Dermis microvascular lymphatic vessel endothelial cell (primary cell): ENCODE measurements at places on chromosomes 5 and 9. TPM values are rescaled to one million over a fixed set of nuclear protein-coding genes. Genes with fewer than 3 reads are reported as not detected.

Gene PGM5
- 48.9 and 219 TPM in 2 replicates for total RNA-seq

Gene TMC1
- 0.25 and 0.26 TPM in 2 replicates for total RNA-seq

Gene PRRX2
- 0.13 and 1.2 TPM in 2 replicates for total RNA-seq

Gene PCDHB2
- 0.39 and 1.3 TPM in 2 replicates for total RNA-seq

Gene PNPLA7
- total RNA-seq: 0.39 and 1.1 TPM in 2 replicates

Gene GGTA1
- 4.9 and 13.4 TPM in 2 replicates for total RNA-seq

Gene CCL21
- 1.8 and 12.0 TPM in 2 replicates for total RNA-seq

Gene OLFML2A
- 1.9 and 2.3 TPM in 2 replicates for total RNA-seq

Gene TMOD1
- 1.7 and 2.1 TPM in 2 replicates for total RNA-seq

Gene ZNF484
- 7.7 and 8.5 TPM in 2 replicates for total RNA-seq

Gene FCN2
- total RNA-seq: not detected in 2 replicates

- DNase-seq: no peak
Measured at GRCh38 chr5:6547498-6547897, 85.3 kb downstream of the NSUN2 start.

DNA sequence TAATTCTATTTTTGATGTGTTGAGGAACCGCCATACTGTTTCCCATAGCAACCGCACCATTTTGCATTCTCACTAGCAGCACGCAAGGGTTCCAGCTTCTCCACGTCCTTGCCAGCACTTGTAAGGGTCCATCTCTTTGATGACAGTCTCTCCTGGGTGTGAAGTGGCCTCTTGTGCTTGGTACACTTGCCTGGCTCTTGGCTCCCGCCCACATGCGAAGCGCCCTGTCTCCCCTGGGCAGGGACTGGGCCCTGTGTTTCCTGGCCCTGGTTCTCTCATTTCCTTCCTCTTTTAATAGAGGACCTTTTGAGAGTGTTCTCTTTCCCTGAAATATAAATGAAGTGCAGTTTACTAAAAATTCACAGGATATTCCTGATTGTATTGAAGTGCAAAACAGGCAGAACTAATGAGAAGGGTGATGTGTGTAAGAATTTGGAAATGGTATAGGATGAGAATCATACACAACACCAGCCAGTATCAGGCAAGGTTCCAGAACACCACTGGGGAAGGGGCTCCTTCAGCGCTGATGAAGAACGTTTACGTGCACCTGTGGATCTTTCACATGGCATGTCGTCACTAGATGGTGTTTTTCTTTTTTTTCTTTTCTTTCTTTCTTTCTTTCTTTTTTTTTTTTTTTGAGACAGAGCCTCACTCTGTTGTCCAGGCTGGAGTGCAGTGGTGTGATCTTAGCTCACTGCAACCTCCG lies 73.0 kb downstream of the EHMT1 start:
- DNase-seq: no peak

DNA sequence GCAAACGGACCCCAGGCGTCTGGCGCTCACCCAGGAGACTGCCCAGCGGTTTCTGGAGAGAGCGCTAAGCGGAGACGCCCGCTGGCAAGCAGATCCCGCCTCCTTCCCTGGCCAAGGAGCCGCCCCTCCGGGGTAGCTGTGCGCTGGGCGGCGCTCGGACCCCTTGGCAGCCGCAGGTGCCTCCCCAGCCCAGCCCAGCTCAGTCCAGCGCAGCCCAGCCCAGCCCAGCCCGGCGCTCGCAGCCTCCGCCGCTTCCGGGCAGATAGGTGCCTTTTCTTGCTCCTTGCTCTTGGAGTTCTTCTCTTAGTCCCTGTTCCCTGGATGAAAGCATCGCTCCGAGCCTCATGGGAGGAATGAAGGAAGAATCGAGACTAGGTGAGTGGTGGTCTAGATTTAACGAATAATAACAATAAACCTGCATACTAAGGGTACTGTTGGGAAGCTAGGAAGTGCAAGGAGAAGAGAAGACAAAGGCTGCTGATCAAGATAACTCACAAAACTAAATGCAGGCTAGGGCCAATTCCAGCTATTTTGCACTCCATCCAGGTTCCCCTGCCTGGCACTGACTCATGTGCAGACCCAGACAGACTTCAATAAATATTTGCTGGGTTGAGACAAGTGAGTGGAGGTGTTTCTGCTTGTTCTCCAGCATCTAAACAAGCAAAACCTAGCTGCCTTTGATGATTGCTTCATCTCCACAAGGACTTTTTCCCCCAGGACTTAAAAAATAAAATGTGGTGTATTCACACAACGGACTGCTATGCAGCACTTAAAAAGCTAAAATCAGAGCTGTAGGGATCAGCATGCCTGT lies at the start of gene STK32A:
Gene STK32A, plus strand, starts transcription at position 202 of the 811 bp plus-strand sequence. CDS start 4,609 bp downstream, outside the sequence.
- peak; percentile 22 for DNase-seq

GRCh38 chr5:60829490-60830266 lies 14.4 kb downstream of the ELOVL7 start:
- DNase-seq: no peak

DNA sequence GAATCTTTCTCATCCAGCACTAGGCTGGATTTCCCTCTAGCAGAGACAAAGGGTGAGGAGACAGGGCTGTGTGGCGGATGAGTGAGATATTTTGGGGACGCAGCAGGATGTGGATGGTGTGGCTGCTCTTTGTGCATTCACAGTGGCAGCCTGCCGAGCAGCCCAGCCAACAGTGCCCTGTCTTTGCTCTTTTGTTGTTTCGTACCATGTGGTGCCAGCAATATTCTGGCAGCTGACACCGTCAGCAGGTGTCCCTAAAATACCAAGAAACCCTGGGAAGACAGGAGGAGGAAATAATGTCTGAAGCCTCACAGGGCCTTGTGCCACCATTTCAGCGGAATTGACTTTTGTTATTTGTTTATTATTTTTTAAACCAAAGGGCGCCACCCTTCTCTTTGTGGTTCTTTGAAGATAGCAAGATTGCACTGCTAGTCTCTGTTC lies 141.4 kb downstream of the CCDC192 start:
- no peak for DNase-seq

- no peak for DNase-seq
Measured at GRCh38 chr9:135139366-135139959, 52.0 kb downstream of the OLFM1 start.

- DNase-seq: no peak
Measured at GRCh38 chr5:93675460-93676450, 65.6 kb downstream of the POU5F2 start.

DNA sequence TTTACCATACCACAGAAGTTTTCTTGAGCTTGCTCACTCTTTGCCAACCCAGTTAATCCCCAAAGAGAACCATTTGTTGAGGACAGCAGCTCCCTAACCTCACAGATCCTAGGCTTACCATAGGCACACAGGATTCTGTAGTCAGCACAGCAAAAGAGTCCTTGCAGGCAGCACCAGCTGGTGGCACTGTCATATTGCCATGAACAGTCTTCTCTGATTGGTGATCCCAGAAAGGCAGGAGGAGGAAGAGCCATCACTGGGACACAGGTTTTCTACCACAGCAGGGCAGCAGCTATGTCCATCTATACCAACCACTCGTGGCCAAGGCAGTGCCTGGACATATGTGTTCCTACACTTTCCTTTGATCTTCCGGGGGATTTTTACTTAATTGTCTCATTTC lies 297.1 kb upstream of the CD180 start:
- DNase-seq: peak; percentile 0

- no peak for DNase-seq
Measured at GRCh38 chr5:89988129-89988810, 421.3 kb downstream of the CETN3 start.

DNA sequence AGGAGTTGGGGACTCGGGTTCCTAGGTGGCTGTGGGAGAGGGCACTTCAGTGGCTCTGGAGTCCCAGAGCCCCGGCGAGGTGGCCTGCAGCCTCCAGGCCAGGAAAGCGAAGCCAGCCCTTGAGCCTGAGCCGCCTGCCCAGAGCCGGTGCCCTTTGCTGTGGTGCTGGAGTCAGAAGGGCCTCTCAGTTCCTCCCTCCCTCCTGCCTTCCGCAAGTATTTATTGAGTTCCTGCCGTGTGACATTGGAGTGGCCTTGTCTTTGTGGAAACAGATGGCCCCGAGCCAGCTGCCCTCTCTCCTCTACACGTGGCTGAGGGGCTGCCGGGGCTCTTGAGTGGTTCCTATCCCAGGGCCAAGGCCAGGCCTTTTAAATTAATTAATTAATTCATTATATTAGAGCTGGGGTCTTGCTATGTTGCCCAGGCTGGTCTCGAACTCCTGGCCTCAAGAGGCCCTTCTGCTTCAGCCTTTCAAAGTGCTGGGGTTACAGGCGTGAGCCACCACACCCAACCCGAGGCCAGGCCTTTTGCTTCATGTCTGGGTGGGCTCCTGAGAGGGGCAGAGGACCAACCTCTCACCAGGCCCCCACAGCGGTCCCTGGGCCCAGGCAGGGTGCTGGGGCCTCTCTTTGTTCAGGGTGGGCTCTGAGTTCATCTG lies 45.6 kb upstream of the IER5L start:
- DNase-seq: no peak

- no peak for DNase-seq
Measured at GRCh38 chr5:177364159-177364962, 6.6 kb downstream of the RGS14 start.

DNA sequence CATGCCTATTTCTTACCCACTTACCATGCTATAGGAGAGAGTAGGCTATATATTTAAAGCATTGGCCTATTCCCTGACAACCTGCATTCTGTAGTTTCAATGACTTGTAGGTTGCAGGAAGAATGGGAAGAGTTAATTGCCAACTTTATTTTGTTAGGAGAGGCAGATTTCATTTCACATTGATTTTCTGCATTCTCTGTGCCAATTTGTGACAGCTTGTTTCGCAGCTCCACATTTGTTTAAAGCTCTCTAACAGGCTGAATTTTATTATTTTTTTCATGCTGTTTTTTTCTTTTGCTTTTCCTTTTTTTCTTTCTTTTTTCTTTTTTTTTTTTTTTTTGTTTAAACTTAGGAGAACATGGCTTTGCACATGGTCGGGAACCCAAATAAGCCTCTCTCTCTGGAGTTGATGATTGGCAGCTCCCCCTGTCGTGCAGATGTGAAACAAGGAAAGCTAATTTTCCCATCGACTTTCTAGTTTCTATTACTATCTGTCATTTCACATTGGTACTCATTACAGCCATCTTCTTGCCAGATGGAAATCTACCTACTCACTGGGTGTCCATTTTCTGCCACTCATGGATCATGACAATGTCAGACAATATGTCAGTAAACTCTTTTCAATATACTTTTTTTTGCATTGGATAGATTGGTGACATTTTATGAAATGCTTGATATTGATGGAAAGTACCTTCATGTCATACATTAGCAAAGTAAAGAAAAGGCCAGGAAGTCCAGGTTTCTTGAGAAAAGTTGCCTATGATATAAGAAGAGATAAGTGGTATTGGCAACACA lies 223.2 kb downstream of the KCTD16 start:
- DNase-seq: no peak

- no peak for DNase-seq
Measured at GRCh38 chr5:76468635-76469425, 65.7 kb downstream of the IQGAP2 start.

DNA sequence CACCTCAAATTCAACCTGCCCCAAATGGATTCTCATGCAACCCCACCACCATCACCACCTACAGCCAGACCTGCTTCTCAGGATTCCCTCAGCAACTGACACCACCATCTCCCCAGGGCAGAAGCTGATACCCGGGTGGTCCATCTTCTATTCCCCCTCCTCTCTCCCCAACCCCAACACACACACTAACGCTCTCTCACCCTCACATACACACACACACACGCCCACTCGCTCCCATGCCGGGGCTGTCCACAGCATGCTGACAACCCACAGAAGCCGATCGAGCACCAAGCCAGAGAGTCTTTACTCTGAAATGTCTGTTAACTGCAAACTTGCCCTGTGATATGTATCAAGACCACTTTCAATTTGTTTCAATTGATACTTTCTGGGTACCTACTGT lies 28.4 kb downstream of the B4GALT1 start:
- no peak for DNase-seq

GRCh38 chr5:164422400-164422799 lies 917.0 kb downstream of the MAT2B start:
- peak; percentile 37 for DNase-seq

DNA sequence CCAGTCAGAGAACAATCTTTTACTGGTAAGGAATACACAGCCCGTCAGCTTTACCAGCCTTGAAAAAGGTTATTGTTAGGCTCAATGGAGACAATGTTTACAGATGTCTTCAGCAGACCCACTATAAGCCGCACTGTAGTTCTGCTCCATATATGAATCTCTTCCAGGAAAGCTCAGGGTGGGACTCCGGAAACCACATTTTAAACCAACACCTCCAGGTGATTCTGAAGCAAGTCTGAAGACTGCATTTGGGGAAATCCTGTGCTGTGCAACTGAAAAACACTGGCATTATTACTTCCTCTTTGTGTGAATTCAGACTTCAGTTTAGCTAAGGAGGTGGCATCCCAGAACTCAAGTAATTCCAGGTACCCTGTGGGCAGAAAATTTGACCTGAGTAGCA lies 3.5 kb downstream of the GZMK start:
- no peak for DNase-seq

- no peak for DNase-seq
Measured at GRCh38 chr9:127458921-127459320, 7.6 kb downstream of the LRSAM1 start.

DNA sequence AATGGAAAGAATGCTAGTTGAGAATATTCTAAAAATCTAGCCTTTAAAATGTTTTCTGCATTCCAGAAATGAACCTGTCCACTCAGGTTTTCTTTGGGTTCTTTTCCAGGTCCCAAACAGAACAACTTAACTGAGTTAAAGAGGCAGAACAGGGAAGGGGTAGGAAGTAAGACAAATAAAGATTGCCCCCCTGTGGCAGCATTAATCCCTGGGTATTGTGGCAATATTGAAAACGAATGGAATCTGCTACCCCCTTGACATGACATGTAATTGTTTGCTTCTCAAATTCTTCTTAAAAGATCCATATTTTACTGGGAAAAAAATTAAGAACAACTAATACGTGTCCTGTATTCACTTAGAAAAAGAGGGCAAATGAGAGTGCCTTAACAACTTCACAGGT lies 9.3 kb upstream of the RBM22 start:
- DNase-seq: peak; percentile 30

- no peak for DNase-seq
Measured at GRCh38 chr5:3101561-3101960, 350.1 kb upstream of the IRX2 start.

GRCh38 chr5:64835266-64835665 lies 66.5 kb downstream of the CWC27 start:
- peak; percentile 23 for DNase-seq

DNA sequence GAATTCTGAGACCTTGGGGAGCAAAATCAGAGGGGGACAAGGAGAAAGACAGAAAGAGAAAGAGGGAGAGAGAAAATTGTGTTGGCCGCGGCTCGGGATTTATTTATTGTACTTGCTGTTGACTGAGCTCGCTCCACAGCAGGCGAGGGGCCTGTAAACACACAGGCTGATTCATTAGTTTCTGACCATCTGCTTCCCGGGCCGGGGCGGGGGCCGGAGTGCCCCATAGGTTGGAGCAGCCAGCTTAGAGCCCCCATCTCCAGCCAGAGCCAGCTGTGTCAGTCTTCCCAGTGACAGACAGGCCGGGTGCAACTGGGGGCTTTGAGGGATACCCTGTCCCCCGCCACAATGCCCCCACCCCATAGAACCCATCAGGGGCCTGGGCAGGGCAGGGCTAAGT lies 30.9 kb downstream of the NTNG2 start:
- DNase-seq: no peak

- DNase-seq: no peak
Measured at GRCh38 chr9:69078581-69078980, 43.0 kb downstream of the FXN start.
